MG63 (cell line): ENCODE measurements at places on chromosomes 2 and 18. TPM values are rescaled to one million over a fixed set of nuclear protein-coding genes. Genes with fewer than 3 reads are reported as not detected.

The SLC14A1 gene
- total RNA-seq: 35.8 and 40.0 TPM in 2 replicates

The DLGAP1 gene
- 3.4 and 3.7 TPM in 2 replicates for total RNA-seq

The GRP gene
- not detected in 2 replicates for total RNA-seq

The FAM110C gene
- total RNA-seq: not detected in 2 replicates

The SLC9A4 gene
- not detected in 2 replicates for total RNA-seq

The LYG2 gene
- not detected in 2 replicates for total RNA-seq

The CREG2 gene
- total RNA-seq: not detected in 2 replicates

The MLPH gene
- total RNA-seq: 0.59 TPM in 1 of 2 replicates, not detected in the other

The CDH19 gene
- total RNA-seq: not detected in 2 replicates

The RAPH1 gene
- total RNA-seq: 12.5 and 57.0 TPM in 2 replicates

The SLC19A3 gene
- 1.2 and 1.6 TPM in 2 replicates for total RNA-seq

The FAM117B gene
- total RNA-seq: 0.40 and 1.2 TPM in 2 replicates

The CABLES1 gene
- 1.1 and 1.3 TPM in 2 replicates for total RNA-seq

The C2orf72 gene
- 0.49 TPM in 1 of 2 replicates, not detected in the other for total RNA-seq

The GRHL1 gene
- 0.46 TPM in 1 of 2 replicates, not detected in the other for total RNA-seq

The ALK gene
- total RNA-seq: not detected in 2 replicates

The VWC2L gene
- total RNA-seq: not detected in 2 replicates

The DHX57 gene
- 11.4 and 28.7 TPM in 2 replicates for total RNA-seq

The FSHR gene
- total RNA-seq: not detected in 2 replicates

The ANKMY1 gene
- 10.2 and 23.8 TPM in 2 replicates for total RNA-seq

The PDE11A gene
- total RNA-seq: 0.13 and 0.25 TPM in 2 replicates

The SPATA3 gene
- total RNA-seq: not detected in 2 replicates

The CAPN14 gene
- not detected in 2 replicates for total RNA-seq

The AQP12B gene
- total RNA-seq: not detected in 2 replicates

The DUSP2 gene
- 4.9 and 8.7 TPM in 2 replicates for total RNA-seq

The CCDC74B gene
- 0.54 and 3.9 TPM in 2 replicates for total RNA-seq

The CRACDL gene
- not detected in 2 replicates for total RNA-seq

The CRYGC gene
- total RNA-seq: not detected in 2 replicates

The SLC30A3 gene
- total RNA-seq: not detected in 2 replicates

The FAHD2B gene
- 0.72 and 8.0 TPM in 2 replicates for total RNA-seq

The TFCP2L1 gene
- total RNA-seq: 0.03 TPM in 1 of 2 replicates, not detected in the other

The KANSL1L gene
- total RNA-seq: 1.7 and 3.5 TPM in 2 replicates

The HTR2B gene
- total RNA-seq: not detected in 2 replicates

The ABCB11 gene
- total RNA-seq: not detected in 2 replicates

The KATNAL2 gene
- total RNA-seq: 3.0 and 3.2 TPM in 2 replicates

The RAX gene
- total RNA-seq: not detected in 2 replicates

The UGT1A7 gene
- total RNA-seq: 0.10 TPM in 1 of 2 replicates, not detected in the other

The SH2D6 gene
- 0.76 and 1.2 TPM in 2 replicates for total RNA-seq

The ACVR2A gene
- total RNA-seq: 4.1 and 16.9 TPM in 2 replicates

The GNLY gene
- not detected in 2 replicates for total RNA-seq

The RBKS gene
- 4.6 and 8.3 TPM in 2 replicates for total RNA-seq

The IL37 gene
- total RNA-seq: 3.1 and 6.9 TPM in 2 replicates

The NT5C1B gene
- not detected in 2 replicates for total RNA-seq
